ENCODE measurements at places on chromosomes 2 and 18.

DNA sequence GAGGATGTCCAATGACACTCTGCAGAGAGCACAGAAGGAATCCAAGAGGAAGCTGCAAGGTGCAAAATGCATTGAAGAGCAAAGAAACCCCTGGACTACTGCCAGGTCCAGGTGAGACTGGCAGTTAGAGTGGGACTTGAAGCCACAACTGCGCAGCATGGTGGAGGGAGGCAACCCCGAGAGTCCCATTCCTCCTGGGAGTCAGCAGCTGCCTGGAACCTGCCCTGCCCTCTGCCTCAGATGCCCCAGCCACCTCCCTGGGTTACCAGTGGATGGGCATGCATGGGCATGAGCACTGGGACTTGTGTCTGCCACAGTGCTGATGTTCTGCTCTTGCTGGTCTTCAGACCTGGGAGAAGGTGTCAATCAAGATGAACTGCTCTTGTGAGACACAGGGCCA is 43.2 kb downstream of the ANKMY1 start:
- no peak for DNase-seq

- DNase-seq, result no peak
These were observed 75.0 kb downstream of the CERS6 start for GRCh38 chr2:168530982-168531622.

DNA sequence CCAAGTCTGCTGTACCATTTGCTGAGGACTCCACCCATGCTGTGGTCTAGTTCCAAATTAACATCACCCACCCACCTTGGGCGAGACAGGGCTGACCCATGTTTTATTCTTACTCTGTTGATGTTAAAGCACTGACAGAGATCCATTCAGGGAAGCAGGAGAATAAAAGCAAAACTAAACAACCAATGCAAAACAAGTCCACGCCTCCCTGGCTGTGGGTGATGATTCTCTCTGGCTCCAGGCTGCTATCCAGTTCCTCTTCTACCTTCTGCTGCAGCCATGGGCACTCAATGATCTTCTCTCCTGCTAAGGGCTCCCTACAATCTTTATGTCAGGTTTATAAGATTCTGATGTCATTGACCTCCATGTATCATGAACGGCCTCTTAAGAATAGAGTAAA is 786.6 kb upstream of the ID2 start:
- DNase-seq, result no peak

GRCh38 chr2:220424561-220424960 is 797.1 kb downstream of the SLC4A3 start:
- DNase-seq, result no peak

DNA sequence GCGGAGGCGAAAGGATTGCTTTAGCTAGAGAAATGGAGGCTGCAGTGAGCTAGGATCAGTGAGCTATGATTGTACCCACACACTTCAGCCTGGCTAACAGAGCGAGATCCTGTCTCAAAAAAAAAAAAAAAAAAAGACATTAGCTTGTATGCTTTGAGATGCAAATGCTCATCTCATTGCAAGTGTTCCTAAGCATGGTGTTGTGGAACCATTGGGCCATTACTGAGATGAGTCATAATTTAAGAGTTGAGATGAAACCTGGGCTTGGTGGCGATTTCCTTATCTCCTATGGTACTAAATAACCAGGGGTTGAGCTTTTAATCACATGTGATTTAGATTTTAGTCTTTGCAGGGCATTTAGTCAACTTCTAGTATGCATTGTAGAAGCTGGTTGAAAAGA is 2.2 kb downstream of the PLEKHA3 start:
- no peak for DNase-seq

GRCh38 chr2:241112592-241112991 is 10.5 kb upstream of the MTERF4 start:
- no peak for DNase-seq

- no peak for DNase-seq
These were observed 21.8 kb downstream of the TRIP12 start for GRCh38 chr2:229900012-229900411.

All from activated CD4-positive, alpha-beta T cell treated with anti-CD3 and anti-CD28 coated beads, Interleukin-2, amount 10 ng/mL, durations not matched to agents 24 days and 14 days (primary cell).